ENCODE measurements at places on chromosomes 12 and 14. TPM values are rescaled to one million over a fixed set of nuclear protein-coding genes. Genes with fewer than 3 reads are reported as not detected.

Gene ITGA7
- total RNA-seq = 14.7 TPM

Gene IKZF4
- total RNA-seq = 10.5 TPM

Gene RASAL1
- total RNA-seq = 0.26 TPM

Gene PLEKHG7
- not detected for total RNA-seq

Gene KRT78
- not detected for total RNA-seq

Gene ENDOU
- total RNA-seq = 0.32 TPM

Gene SLC25A47
- total RNA-seq = not detected

Gene RIMBP2
- total RNA-seq = 0.09 TPM

Gene SPIC
- not detected for total RNA-seq

Gene TBX3
- total RNA-seq = 35.9 TPM

Gene ST8SIA1
- 8.5 TPM for total RNA-seq

Gene FMNL3
- 40.3 TPM for total RNA-seq

Gene MYO1A
- 1.4 TPM for total RNA-seq

Gene OR4K2
- not detected for total RNA-seq

Gene TSPAN11
- 7.8 TPM for total RNA-seq

Gene LRRC9
- total RNA-seq = not detected

Gene KRT6C
- total RNA-seq = not detected

Gene PTHLH
- total RNA-seq = 1.9 TPM

Gene ASPG
- 5.3 TPM for total RNA-seq

Gene LRP1-AS
- total RNA-seq = not detected

Gene MYL2
- not detected for total RNA-seq

Gene CHMP4A
- total RNA-seq = 48.0 TPM

Gene TSPAN8
- 11.2 TPM for total RNA-seq

Gene KRT83
- not detected for total RNA-seq

Gene TAC3
- not detected for total RNA-seq

Gene FAM90A1
- 0.43 TPM for total RNA-seq

Gene OTOGL
- 0.09 TPM for total RNA-seq

Gene ISM2
- total RNA-seq = not detected

Gene PIANP
- total RNA-seq = 0.20 TPM

Gene PGF
- total RNA-seq = 4.7 TPM

Gene KRT85
- not detected for total RNA-seq

Gene PLEK2
- 2.5 TPM for total RNA-seq

Gene LYZ
- 1,056 TPM for total RNA-seq

Gene CNTN1
- 15.1 TPM for total RNA-seq

Gene TBX5
- 22.3 TPM for total RNA-seq

Gene CCDC175
- not detected for total RNA-seq

Gene CACNB3
- total RNA-seq = 24.4 TPM

Gene PTPRR
- total RNA-seq = 5.1 TPM

Gene OR4M1
- total RNA-seq = not detected

Gene SLCO1B3
- total RNA-seq = not detected

Gene PA2G4
- total RNA-seq = 71.4 TPM

Gene DBX2
- total RNA-seq = not detected

Gene TSPAN9
- 81.2 TPM for total RNA-seq

Gene HNRNPA1
- 498 TPM for total RNA-seq

Gene ACOT6
- not detected for total RNA-seq

Gene ZCRB1
- total RNA-seq = 36.2 TPM

Gene NTS
- total RNA-seq = 0.32 TPM

Gene SPRYD3
- total RNA-seq = 50.4 TPM

Gene TRPV4
- 4.5 TPM for total RNA-seq

Gene FBXO34
- total RNA-seq = 29.2 TPM

Gene RBM19
- total RNA-seq = 36.4 TPM

Gene PPFIBP1
- total RNA-seq = 136 TPM

Gene TBK1
- total RNA-seq = 28.2 TPM
